ENCODE measurements at places on chromosomes 2 and 18.

DNA sequence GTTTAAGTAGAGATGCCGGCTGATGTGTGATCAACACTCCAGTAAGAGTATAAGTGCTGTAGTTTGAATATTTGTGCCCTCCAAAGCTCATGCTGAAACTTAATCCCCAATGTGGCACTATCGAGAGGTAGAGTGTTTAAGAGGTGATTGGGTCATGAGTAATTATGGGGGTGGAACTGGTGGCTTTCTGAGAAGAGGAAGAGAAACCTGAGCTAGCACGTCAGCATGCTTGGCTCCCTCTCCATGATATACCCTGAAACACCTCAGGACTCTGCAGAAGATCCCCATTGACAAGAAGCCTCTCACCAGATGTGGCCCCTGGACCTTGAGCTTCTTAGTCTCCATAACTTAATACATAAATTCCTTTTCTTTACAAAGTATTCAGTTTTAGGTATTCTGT is 584.8 kb downstream of the TSN start:
- DNase-seq: no peak

GRCh38 chr2:130795431-130795830 is 40.1 kb downstream of the AMER3 start:
- no peak for DNase-seq

DNA sequence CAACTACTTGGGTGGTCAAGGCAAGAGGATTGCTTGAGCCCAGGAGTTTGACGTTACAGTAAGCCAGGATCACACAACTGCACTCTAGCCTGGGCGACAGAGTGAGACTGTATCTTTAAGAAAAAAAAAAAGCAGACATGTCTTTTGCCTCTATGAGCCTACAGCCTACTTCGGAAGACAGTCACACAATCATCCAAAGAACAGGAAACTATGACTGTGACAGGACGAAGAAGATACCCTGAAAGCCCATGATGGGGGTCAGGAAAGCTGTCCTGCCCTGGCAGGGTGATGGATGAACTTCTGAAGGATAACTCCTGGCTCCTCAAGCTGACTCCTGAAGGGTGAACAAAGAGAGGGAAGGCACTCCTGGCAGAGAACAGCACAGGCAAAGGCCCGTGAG is 251.7 kb upstream of the SIX2 start:
- no peak for DNase-seq

DNA sequence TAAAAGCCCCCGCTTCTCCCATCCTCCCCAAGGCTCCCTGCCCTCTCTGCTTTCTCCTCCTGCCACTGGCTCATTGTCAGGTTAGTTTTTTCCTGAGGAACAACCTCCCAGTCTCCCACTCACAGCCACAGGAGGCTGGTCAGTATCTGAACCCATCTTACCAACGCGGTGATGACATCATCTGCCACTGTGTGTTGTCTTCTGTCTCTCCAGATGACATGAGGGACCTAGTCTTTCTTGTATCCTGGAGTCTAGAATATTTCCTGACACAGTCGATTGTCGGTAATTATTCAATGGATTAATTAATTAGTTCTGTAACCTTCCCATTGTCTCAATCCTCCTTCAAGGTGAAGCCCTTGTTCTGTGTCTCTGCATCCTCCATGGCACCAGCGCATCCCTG is 290.2 kb downstream of the GALR1 start:
- no peak for DNase-seq

GRCh38 chr2:238127165-238128060 is 11.1 kb upstream of the KLHL30 start:
- no peak for DNase-seq

DNA sequence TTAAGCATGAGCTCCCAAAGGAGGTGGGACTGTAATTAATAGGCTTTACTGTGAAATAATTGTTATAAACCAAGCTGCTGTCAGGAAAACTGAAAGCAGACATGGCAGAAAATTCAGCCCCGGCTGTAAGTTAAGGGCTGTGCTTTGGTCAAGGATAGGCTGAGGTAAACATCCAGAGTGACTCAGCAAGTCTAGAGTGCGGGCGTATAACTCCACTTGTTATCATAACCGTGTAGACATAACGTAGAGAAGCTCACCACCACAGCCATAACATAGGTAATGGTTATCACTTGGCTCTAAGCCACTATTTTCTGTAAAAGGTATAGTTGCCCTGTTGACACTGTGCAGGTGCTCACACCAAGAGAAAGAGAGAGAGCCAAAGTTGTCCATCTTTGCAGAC is 316.8 kb downstream of the DCDC2C start:
- DNase-seq: no peak

DNA sequence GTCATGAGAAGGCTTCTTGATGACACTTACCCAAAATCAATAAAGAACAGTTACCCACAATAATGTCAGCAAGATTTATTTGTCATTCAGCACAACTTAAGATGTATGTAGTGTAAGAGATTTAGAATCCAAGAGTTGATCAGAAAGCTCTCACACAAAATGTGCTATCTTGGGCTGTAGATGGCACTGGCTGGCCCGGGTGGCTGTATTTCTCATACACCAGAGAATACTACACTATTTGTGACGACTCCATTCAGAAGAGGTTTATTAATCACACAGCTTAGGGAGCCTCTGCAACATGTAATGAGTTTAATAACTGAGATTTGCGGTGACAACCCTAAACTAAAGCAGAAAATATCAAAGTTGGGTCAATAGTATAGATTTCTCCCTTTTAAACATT is 530.4 kb upstream of the KLHL29 start:
- no peak for DNase-seq

DNA sequence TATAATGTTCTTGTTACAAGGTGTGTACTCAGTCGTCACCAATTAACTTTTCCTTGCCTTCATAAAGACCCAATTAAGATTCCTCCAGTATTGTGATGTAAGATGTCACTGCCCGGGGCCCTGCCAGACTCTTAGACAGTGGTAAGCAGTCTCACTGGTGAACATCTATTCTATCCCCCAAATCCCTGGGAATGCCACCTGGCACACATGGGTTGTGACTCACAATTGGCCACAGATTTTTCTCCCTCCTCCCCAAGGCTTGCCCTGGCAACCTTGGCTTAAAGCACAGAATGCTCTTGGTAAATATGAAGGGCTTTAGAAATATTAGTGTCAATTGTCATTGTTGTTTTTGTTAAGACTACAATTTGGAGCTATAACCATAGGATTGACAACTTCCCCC is 287.9 kb downstream of the ETAA1 start:
- no peak for DNase-seq

DNA sequence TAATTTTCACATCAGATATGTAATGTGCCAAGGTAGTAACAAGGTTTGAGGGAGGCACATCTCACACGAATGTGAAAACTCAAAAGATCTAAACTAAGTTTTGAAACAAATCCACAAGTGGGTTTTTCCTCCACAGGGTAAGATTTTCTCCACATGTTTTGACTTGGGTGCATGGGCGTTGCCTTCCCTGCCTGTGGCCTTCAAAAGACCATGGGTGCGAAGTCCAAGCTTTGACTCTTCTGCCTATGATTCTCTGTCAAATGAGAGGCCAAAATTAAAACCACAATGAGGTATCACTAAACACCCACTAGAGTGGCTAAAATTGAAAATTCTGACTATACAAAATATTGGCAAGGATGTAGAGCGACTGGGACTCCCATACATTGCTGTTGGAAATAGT is 30.7 kb downstream of the NIFK start:
- no peak for DNase-seq

- DNase-seq: no peak
Observed at GRCh38 chr2:71101656-71102055, 28.4 kb downstream of the MCEE start.

GRCh38 chr18:12811191-12811950 is 72.7 kb downstream of the PTPN2 start:
- DNase-seq: no peak

DNA sequence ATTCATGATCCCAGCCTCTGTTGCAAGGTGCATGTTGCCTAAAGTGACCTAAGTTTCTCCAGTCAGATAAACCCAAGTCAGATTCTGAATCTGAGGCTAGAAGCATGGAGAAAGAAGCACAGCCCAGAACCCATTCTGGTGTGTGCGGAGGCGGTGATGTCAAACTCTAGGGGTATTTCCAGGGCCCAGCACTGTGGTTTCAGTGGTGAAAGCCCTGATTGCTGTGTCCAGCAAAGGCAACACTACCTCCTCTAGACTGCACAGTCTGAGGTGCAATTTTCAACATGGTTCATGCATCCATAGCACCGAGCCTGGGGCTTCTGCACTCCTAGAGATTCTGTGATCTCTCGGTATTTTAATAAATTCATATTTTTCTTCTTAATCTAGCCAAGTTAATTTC is 264.8 kb upstream of the KLHL29 start:
- DNase-seq: no peak

DNA sequence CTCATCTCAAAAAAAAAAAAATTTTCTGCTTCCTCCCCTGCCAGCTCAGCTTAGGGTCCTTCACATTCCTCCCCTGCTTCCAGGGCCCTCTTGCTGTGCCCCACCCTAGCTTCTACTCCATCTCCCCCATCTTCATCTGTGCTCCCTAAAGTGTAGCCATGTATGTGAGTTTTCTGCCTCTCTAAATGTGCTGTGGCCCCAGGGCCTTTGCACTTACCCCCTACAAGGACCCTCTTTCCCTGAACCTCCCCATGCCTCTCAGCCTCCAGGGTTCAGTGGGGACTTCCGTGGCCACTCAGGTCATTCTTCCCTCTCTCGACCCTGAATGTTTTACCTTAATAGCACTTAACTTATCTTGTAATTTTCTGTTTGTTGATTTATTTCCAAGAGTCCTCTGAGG is 6.2 kb upstream of the ARHGEF4 start:
- no peak for DNase-seq

- DNase-seq: no peak
Observed at GRCh38 chr2:240586919-240587800, 626 bp downstream of the CAPN10 start.

DNA sequence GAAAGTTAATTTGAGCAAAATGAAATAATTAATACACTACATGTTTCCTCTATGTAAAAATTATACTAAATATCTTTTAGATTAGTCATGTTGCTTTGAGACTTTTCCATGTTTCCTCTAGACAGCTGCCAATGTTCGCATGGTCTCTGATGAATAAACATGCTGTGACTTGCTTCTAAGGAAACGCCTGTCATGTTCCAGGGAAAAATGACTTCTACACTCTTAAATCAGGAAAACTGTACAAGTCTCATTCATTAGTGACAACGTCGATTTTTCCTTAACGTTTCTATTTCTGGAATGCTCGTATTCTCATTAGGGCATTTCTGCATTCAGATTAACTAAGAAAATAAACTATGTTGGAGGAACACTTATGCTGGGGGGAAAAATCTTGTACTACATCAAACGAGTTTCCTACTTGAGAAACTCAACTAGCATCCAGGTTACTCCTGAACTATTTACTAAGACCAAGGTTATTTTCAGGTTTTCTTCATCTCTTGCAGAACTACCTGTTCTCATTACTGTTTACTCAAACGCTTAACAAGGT is 1.6 kb downstream of the COBLL1 start:
- DNase-seq: no peak

- DNase-seq: no peak
Observed at GRCh38 chr2:129133692-129134641, 815.3 kb upstream of the HS6ST1 start.

DNA sequence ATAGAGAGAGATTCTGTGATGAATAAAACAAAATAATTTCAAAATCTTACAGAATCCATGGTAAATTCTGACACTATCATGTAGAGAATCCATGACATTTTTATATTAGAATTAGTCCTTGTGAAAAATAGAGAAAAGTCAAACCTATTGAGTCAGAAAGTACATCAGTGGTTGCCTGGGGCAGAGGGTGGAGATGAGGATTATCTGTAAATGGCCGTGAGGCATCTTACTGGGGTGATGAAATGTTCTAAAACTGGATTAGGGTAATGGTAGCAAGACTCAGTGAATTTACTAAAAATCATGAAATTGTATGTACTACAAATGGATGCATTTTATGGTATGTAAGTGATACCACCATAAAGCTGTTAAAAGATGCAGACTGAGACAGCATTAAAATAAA is 323.1 kb downstream of the SLC8A1 start:
- no peak for DNase-seq

- DNase-seq: no peak
Observed at GRCh38 chr2:112712903-112713584, 7.8 kb upstream of the NT5DC4 start.

- DNase-seq: no peak
Observed at GRCh38 chr18:69175681-69176080, 225.0 kb upstream of the DOK6 start.

DNA sequence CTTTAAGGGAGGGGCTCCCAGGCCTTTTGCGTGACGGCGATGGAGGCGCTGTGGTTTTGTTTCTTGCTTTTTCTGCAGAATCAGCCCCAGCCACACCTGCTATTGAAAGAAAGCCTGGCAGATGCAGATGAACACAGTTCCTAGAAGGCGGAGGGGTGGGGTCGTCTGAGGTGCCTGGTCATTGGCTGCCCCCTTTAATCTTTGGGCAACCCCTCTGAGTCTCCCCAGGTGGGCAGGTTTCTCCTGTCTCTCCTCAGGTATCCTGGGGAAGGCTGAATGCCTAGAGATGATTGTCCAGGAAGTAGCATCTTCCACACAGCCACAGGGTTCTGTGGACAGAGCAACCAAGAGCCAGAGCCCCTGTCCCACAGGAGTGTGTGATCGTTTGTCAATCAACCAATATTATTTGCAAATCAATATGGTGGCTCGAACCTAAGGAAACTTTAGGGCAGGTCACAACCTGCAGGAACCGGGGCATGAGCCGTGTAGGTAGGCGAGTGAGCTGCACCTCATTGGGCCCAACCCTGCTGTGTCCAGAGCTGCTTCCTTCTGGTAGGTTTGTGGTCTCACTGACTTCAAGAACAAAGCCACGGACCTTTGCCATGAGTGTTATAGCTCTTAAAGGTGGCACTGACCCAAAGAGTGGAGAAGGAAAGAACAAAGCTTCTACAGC is 104.3 kb downstream of the NDUFA10 start:
- no peak for DNase-seq

- DNase-seq: no peak
Observed at GRCh38 chr2:3440477-3440876, 61.0 kb downstream of the TRAPPC12 start.

DNA sequence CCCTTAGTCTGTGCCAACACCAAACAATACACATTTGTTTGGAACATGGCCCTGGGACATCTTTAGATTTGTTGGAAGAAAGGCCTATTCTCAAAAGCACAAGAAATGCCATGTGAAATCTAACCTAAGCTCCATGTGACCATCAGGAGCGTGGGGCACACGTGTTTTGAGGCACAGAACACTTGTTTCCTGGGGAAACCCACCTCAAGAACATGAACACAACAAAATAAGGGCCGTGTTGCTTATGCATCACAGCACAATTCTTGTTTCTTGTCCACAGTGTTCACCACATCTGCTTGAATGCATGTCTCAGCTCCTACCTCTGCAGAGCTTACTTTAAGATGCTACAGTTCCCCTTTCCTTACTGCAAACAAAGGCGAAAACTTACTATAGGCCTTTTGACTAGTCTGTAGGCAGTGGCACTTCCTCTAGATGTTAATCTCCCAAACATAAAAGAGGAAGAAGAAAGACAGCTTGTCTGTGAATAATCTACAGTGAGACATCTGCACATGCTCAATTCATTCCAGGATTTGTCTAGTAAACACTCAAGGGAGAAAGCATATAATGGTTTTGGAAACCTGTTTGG is 165.0 kb downstream of the ANKRD44 start:
- no peak for DNase-seq

Data from stimulated activated CD8-positive, alpha-beta memory T cell treated with anti-CD3 and anti-CD28 coated beads, Interleukin-15, amount 100 ng/mL, for 1 hour (primary cell).